Right lung (tissue), 10 donors: ENCODE measurements at places on chromosomes 4 and X. TPM values are rescaled to one million over a fixed set of nuclear protein-coding genes. Genes with fewer than 3 reads are reported as not detected.

- no peak for DNase-seq
These were observed 30.9 kb downstream of the CD38 start for GRCh38 chr4:15809058-15809457.

DNA sequence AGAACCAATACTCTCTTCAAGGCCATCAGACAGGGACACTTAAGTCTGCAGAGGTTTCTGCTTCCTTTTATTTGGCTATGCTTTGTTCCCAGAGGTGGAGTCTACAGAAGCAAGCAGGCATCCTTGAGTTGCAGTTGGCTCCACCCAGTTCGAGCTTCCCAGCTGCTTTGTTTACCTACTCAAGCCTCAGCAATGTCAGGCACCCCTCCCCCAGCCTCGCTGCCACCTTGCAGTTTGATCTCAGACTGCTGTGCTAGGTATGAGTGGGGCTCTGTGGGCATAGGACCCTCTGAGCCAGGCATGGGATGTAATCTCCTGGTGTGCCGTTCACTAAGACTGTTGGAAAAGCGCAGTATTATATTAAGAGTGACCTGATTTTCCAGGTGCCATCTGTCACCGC, 12.6 kb upstream of the UGT2B15 start:
- no peak for DNase-seq

Gene MAGEA2
- not detected for polyA plus RNA-seq

Gene PHKA1
- polyA plus RNA-seq = 2.4 TPM

Gene NAA11
- not detected for polyA plus RNA-seq

Gene TEX13D
- not detected for polyA plus RNA-seq

Gene AREG
- 0.95 TPM for polyA plus RNA-seq

DNA sequence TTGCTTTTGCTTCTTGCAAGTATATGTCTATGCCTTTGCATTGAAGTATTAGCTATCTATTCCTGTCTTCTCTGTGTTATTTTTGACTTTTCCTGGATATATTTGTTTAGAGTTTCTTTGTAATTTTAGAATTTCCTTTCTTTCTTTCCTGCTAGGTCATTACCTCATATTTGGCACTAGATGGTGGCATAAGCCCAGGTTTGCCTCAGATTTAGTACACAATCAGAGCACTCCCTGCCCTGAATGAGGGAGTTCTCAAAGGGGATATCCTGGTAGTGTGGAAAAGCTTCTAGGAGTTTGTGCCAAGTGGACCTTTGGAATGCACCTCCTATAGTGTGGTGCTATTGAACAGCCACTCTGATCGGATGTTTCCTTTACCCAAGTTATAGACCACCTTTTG, 181.6 kb downstream of the UGT8 start:
- peak; percentile 12 for DNase-seq

Gene BMX
- 5.7 TPM for polyA plus RNA-seq
